ENCODE measurements at places on chromosomes 16 and 17.

DNA sequence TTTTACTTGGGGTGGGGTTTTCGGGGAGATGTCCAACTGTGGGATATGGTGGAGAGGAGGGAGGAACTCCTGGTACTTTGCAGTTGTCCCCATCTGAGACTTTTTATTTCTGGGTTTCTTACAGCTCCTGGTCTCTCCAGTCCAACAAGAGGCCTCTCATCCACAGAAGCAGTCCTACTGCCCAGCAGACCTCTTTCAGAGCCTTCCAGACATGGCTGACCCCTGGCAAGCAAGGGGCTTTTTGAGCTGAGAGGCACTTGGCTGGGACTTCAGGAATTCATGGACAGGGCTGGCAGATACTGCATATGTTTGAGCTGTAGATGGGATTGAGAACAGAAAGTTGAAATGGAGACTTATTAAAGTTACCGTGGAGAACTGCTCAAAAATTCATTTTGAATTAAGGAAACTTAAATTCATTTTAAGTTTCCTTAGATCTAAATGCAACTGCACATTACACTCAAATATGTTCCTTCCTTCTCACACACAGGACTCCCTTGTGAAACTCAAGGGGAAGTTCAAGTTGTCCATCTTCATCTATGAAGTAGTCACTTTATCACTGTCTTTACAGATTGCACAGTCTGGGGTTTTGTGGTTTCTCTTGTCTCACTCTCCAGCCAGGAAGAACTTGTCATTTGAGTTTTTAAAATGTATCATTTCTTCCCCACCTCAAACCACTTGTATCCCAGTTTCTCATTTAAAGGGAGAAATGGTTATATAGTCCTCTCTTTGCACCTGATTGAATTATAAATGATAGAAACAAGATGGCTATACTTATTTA is 1.1 kb downstream of the LASP1NB start:
- peak; percentile 51 for DNase-seq

DNA sequence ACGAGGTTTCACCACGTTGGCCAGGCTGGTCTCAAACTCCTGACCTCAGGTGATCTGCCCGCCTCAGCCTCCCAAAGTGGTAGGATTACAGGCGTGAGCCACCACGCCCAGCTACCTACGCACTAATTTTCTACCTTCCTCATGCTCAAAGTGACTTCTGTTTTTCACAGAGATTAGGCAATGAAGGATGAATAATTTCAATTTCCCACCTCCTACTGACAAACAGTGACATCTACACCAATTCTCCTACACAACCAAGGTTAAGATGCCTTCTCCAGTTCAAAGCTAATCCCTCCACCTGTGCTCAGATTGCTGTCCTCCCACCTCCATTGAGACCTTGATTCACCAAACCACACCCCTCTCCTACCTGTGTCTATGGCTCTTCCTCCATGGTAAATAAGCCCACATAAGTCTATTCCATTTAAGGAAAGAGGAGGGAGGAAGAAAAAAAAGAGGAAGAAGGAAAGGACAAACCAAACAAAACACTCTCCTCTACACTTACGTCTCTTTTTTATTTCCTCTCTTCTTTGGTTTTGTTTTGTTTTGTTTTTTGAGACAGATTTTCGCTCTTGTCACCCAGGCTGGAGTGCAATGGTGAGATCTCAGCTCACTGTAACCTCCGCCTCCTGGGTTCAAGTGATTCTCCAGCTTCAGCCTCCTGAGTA is 5.5 kb upstream of the MED11 start:
- DNase-seq = no peak

DNA sequence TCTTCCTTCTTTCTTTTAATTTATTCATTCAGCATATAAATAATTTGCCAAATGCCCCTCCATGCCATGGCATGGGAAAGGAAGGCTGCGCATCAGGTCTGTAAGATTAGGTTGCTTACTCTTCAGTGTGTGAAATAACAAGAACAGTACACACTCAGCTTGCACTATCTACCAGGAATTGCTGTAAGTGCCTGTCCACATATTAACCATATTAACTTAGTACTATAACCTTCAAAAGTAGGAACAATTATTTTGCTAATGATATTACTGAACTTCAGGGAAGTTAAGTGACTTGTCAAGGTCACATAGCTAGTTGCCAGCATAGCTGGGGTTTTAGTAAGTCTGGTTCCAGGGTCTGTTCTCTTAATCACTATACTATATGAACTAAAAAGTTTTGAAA is 89.2 kb upstream of the PMFBP1 start:
- DNase-seq = no peak

- no peak for DNase-seq
Measured at GRCh38 chr17:8441690-8442089, 6.0 kb downstream of the NDEL1 start.

GRCh38 chr17:65228287-65228686 is 91.1 kb downstream of the RGS9 start:
- no peak for DNase-seq

GRCh38 chr17:4719146-4719545 is 8.7 kb downstream of the ARRB2 start:
- DNase-seq = no peak

- peak; percentile 37 for DNase-seq
Measured at GRCh38 chr16:12613131-12613991, 190.3 kb downstream of the CPPED1 start.

GRCh38 chr17:65104973-65105372 is 32.2 kb upstream of the RGS9 start:
- DNase-seq = no peak

DNA sequence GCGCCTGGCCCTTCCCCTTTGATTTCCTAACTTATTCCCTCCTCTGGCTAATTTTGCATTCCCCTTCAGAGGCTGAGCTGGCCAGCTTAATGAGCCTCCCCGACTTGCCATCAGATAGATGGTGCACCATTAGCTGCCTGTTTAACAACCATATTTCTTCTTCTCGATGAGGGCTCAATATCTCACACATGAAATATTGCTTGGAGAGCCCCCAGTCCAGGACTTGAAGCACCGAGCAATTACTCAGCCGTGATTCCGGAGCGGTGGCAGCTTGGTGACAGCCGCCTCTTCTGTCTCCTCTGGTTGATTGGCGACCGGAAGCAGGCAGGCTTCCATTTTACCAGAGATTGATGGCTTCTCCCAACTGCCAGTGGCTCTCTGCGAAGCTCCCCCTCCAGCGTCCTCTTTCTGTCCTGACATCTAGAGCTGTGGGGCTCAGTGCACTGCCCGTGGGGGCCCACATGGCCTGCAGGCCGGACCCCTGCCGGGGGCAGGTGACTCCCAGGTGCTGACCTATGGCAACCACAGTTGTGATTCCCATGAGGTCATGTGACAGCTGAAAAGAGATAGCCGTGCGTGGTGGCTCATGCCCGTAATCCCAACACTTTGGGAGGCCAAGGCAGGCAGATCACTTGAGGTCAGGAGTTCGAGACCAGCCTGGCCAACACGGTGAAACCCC is 133.7 kb upstream of the SEC14L1 start:
- DNase-seq = no peak

GRCh38 chr16:3106205-3106928 is 6.0 kb upstream of the ZNF205 start:
- peak; percentile 90 for DNase-seq

DNA sequence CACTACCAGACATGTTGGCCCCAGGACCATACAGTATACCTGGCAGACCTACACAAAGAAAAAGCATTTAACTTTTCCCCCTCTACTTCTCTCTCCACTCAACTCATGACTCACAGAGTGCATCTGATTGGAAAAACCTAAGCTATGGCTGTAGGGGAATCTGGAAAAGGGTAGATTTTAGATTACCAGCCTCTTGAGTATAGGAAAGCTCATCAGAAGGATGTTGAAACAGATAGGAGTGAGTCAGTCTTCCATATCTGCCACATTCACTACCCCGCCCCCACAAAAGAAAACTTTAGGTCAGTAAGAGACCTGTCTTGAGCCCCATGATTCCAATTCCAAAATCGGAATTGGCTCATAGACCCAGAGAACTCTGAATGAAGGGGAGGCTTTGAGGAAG is 12.3 kb downstream of the KRT9 start:
- peak; percentile 44 for DNase-seq

GRCh38 chr17:75813081-75814020 is 28.7 kb downstream of the UNK start:
- DNase-seq = no peak

- DNase-seq = no peak
Measured at GRCh38 chr16:55357241-55357640, 33.2 kb downstream of the IRX6 start.

DNA sequence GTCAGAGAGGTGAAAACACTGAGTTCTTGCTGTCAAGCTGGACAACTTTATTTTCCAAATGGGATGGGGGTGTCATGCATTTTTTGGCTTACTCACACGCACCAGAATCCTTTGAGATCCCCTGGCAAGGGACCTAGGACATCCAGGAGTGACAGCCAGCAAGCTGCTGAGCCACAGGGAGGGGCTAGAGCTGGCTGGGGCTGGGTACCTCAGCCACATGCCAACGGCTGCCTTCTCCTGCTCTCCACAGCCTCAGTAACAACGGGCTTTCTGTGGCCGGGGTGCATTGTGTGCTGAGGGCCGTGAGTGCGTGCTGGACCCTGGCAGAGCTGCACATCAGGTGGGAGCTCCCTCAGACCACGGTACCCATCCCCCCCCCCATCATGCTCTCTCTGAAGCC is 47.6 kb downstream of the NLRC5 start:
- DNase-seq = no peak

GRCh38 chr16:27529962-27530361 is 19.8 kb downstream of the GTF3C1 start:
- DNase-seq = peak; percentile 91

DNA sequence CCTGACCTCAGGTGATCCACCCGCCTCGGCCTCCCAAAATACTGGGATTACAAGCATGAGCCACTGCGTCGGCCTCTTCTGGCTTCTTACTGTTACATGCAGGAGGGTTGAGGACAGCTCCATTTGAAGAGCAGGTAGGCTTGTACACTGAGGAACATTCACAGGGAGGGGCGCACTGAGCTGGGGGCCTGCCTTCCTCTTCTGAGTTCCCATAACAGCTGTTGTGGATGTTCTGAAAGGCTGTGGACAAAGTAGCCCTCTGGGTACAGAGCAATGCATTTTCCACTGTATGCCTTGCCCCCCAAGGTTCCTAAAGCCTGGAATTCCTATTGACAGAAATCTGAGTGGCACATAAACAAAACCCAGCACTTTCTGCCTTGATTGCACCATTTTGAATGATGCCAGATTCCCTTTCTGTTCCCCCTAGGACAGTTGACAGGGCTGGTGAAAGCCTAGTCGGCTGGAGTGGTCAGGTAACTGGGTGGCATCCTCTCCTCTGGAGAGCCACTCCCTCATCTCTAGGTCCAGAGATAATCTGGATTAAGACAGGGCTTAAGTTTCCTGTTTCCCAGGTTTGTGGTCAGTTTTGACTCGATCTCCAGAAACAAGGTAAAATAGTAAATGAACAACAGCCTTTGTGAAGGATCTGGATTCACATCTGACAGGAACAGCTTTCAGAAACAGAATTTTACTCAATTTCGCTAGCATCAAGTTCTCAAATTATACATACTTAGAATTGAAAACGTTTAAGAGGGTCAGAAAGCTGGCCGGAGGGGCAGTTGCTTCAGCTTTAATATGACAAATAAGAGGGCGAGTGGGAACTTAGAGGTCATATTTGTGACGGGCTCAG is 1.3 kb upstream of the CDK5R1 start:
- no peak for DNase-seq

DNA sequence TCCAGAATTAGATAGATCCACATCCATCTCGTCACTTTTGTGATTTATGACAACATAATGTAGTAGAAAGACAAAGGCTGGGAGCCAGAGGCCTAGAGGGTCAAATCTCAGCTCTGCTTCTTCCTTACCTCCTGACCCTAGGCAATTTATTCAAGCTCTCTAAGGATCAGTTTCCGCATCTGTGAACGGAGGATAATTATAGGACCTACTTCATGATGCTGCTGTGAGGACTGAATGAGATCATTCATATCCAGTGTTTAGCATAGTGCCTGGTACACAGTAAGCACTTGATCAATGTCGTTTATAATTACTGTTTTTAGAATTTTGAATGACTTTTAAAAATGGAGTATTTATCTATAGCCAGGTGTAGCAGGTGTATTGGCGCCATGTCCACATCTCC is 128.4 kb downstream of the SHISA9 start:
- no peak for DNase-seq

- no peak for DNase-seq
Measured at GRCh38 chr17:1843947-1844346, 14.1 kb downstream of the RPA1 start.

- DNase-seq = peak; percentile 14
Measured at GRCh38 chr17:17575360-17576251, 15.9 kb downstream of the PEMT start.

- no peak for DNase-seq
Measured at GRCh38 chr16:29107299-29107698, 122.4 kb downstream of the LAT start.

DNA sequence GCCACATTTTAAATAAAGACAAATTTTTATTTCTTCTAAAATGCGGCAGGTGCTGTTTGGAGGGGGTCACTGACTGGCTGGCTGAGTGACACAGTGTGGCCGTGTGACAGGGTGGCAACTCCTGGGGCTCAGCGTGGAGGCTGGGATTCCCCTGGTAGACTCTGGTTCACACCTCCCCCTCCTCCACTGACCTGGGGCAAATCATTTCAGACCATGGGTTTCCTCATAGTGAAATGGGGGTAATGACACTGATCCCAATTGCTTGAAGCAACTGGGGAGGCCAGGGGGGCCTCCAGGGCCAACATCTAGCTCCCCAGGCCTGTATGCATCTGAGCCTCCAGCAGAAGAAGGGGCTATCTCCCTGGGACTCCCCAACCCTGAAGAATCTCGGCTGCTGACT is 6.6 kb downstream of the HSD11B2 start:
- DNase-seq = no peak

DNA sequence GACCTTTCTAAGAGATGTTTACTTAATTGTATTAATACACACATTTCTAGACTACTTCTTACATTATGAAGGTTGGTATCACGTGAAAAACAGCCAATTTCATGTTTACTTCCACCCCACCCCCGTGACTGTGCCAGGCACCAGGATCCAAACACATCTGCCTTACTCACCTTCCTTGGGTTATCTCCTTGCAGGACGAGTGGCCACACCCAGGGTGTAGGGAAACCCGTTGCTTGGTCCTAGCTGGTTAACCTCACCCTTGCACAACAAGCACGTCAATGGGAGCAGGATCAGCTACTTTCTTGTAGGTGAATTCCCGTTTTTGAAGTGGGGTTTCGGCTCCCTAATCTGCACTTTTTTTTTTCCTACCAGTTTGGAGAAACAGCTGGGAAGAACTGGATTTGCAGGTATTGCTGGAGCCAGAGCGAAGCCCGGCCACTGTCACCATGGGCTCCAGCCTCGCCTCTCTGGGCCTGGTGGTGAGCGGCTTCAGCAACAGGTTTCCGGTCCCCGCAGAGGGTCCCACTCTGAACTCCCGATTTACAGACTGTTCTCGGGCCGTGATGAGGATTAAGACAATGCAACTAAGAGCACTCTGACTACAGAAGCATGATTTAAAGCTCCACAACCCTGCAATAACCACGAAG is 2.1 kb upstream of the UBB start:
- DNase-seq = no peak

GRCh38 chr16:57126411-57126810 is 34.0 kb downstream of the CPNE2 start:
- DNase-seq = no peak

Measured in fibroblast of upper back skin (primary cell).